ENCODE measurements at places on chromosomes 6 and 20. TPM values are rescaled to one million over a fixed set of nuclear protein-coding genes. Genes with fewer than 3 reads are reported as not detected.

Gene LAMA5
- 1.9 TPM for polyA plus RNA-seq

Gene BPI
- 0.04 TPM for polyA plus RNA-seq

Gene LY6G6F
- not detected for polyA plus RNA-seq

Gene SRMS
- not detected for polyA plus RNA-seq

Gene TRDN
- polyA plus RNA-seq: not detected

Gene HNF4A
- not detected for polyA plus RNA-seq

Gene IPCEF1
- polyA plus RNA-seq: 0.35 TPM

Gene RIPPLY2
- not detected for polyA plus RNA-seq

Gene C20orf96
- polyA plus RNA-seq: 13.7 TPM

Gene PKIB
- 8.1 TPM for polyA plus RNA-seq

Gene CST4
- not detected for polyA plus RNA-seq

Gene ATP9A
- 35.3 TPM for polyA plus RNA-seq

Gene RBPJL
- polyA plus RNA-seq: not detected

Gene BRPF3
- polyA plus RNA-seq: 13.9 TPM

Gene MGME1
- polyA plus RNA-seq: 9.9 TPM

Gene DEFB124
- not detected for polyA plus RNA-seq

Gene C20orf144
- polyA plus RNA-seq: 0.14 TPM

Gene TPX2
- 19.8 TPM for polyA plus RNA-seq

Gene RAB22A
- 14.9 TPM for polyA plus RNA-seq

Gene GPX5
- polyA plus RNA-seq: not detected

Gene EPHA7
- not detected for polyA plus RNA-seq

Gene COL19A1
- polyA plus RNA-seq: 0.09 TPM

Gene SRSF12
- polyA plus RNA-seq: 0.04 TPM

Gene PTCRA
- polyA plus RNA-seq: not detected

Gene CLDN20
- polyA plus RNA-seq: not detected

Gene PTPRK
- 53.7 TPM for polyA plus RNA-seq

Gene CLVS2
- polyA plus RNA-seq: not detected

Gene PRSS16
- polyA plus RNA-seq: 0.16 TPM

Gene PRDM1
- 3.7 TPM for polyA plus RNA-seq

Gene EPPIN
- not detected for polyA plus RNA-seq

Gene NTSR1
- polyA plus RNA-seq: 0.09 TPM

Gene PRPF6
- 38.5 TPM for polyA plus RNA-seq

Gene EMILIN3
- polyA plus RNA-seq: 0.17 TPM

Gene TIAM2
- 7.2 TPM for polyA plus RNA-seq

Gene CLPSL2
- not detected for polyA plus RNA-seq

Gene ZSCAN16
- 3.2 TPM for polyA plus RNA-seq

Gene POM121L2
- not detected for polyA plus RNA-seq

Gene SLC35D3
- polyA plus RNA-seq: not detected

Gene FLRT3
- 2.2 TPM for polyA plus RNA-seq

Gene IMPG1
- 0.15 TPM for polyA plus RNA-seq

Gene COX4I2
- polyA plus RNA-seq: not detected

Gene PACSIN1
- 0.04 TPM for polyA plus RNA-seq

Gene PLCB4
- polyA plus RNA-seq: 18.6 TPM

Gene CALHM6
- 0.81 TPM for polyA plus RNA-seq

Gene SCUBE3
- 7.7 TPM for polyA plus RNA-seq

Gene TRIM15
- polyA plus RNA-seq: not detected

Gene FAM83C
- not detected for polyA plus RNA-seq

Gene NMBR
- 0.15 TPM for polyA plus RNA-seq

Gene CARMIL1
- 0.55 TPM for polyA plus RNA-seq

Gene SAMD3
- polyA plus RNA-seq: 2.4 TPM
